ENCODE measurements at places on chromosomes 7 and 10.
A peak's percentile ranks its signal among the peaks of the same experiment; 100 is the strongest.

- DNase-seq, result no peak
Observed at GRCh38 chr7:46153583-46153950, 232.5 kb upstream of the IGFBP3 start.

DNA sequence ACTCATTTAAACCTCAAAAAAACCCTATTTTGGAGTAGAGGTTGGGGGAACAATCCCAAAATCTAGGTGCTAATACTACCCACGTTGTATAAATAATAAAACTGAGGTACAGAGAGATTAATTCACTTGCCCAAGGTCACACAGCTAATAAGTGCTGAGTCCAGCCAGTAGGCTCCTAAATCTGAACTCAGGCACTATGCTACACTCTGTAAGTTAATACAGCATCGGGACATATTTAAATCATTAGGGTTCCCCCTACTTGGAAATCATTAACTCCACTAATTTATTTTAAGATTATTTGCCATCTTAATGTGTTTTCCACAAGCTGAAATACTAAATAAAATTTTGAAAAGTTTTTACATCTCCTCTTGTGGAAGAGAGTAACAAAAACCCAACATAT, 24.2 kb downstream of the PIP4K2A start:
- no peak for DNase-seq

DNA sequence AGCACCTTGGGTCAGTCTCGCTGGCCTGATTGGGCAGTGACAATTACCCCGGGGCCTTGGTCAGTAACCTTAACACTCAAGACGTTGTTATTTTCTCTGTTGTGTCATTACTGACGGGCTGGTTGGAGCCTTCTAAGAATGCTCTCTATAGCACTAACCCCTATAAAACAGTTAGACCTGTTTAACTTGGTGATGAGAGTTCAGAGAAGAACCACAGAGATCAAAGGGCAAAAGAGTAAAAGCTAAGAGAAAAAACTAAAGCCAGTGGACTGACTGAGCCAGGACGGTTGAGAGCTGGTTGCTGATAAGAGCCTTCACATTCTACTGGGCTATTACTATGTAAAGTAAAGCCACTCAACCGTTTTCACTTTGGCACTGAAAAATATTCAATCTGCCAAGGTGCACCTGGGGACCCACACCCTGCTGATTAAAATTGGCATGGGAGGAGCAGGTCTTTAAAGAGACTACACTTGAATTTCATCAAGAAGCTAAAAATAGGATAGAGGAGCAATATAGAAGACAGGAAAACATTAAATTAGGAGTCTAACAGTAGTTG, 13.6 kb upstream of the ITGB1 start:
- no peak for DNase-seq

GRCh38 chr7:155591055-155591775, 44.9 kb upstream of the CNPY1 start:
- no peak for DNase-seq

DNA sequence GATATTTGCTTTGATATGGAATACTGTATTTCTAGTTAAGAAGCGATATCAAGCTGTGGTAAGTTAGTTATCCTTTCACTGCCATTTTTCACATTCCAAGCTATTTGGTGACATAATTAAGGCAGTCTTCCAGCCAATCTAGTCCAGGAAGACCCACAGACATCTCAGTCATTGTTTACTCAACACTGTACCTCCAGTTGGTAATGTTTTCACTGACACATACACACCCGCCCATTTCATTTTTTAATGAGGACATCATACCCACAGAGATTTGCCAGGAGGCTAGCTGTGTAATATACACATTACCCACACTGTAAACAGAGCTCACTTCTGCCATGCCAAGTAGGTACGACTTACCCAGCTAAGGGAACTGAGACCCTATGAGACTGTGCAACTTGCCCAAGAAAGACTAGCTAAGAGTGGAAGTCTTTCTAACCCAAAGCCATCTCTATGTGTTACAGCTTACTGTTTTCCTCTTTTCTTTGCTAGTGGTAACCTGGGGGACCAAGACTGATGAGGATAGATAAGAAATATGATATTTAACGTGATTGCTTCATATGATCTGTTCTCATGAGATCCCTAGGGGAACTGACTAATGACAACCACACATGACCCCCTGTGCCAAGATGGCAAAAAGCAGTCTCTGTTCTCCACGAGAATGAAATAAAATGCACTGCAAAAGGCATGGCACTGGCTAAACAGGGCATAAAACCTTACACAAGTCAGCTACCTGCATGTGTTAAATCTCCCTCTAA, 179.0 kb downstream of the DGKI start:
- peak; percentile 88 for DNase-seq

- DNase-seq, result peak; percentile 43
Observed at GRCh38 chr10:125441151-125441550, 241.8 kb downstream of the TEX36 start.

- DNase-seq, result no peak
Observed at GRCh38 chr10:74787457-74787856, 38.9 kb upstream of the KAT6B start.

GRCh38 chr7:47034180-47034579, 547.7 kb downstream of the TNS3 start:
- DNase-seq, result no peak

DNA sequence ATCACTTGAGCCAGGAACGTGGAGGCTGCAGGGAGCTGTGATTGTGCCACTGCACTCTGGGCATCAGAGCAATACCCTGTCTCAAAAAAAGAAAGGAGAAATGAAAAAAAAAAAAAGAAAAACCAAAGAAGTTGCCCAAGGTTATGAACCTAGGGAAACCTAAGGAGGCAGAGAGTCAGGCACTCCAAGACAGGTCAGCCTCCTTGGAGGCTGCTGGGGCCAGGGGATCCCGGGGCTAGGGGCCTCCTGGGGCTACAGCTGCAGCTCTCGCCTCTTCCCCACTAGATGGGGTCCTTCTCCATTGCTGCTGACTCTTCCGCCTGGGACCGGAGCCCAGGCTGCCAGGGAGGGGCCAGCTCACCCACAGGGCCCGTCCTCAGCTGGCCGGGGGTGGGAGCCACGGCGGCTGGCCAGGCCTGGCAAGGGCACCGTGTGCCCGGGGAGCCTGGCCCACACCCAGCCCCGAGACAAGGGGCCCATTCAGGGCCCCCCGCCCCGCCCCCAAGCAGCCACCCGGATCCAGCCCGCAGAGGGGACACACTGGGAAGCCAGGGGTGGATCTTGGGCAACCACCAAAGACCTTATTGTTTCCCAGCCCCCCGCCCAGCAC, 1.7 kb upstream of the SPACDR start:
- DNase-seq, result peak; percentile 71

GRCh38 chr7:157010588-157011332, at the start of gene MNX1:
TSS of gene MNX1 (minus strand) at chr7:157010663. CDS start at chr7:157010350, 313 bp downstream.
- DNase-seq, result no peak

DNA sequence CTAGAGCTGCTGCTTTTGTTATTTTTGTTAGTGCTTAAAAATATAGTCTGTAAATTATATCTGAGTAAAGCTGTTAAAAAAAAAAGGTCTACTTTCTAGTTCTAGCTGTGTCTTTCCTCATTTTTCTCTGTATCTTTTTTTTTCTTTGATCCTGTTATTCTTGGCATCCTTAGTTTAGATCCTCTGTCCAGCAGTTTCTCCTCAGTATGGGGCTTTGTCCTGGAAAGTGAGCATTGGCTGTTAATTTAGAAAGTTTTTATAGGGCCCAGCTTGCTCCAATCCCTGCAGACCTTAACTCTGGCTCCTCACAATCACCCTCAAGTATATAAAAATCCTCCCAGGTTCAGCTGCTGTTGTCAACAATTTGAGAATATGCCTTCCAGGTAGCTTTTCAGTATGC, 23.5 kb downstream of the DDX50 start:
- DNase-seq, result no peak

All from IMR-90 (cell line).